Skeletal muscle tissue (tissue), 5 donors: ENCODE measurements at places on chromosomes 13 and 19. TPM values are rescaled to one million over a fixed set of nuclear protein-coding genes. Genes with fewer than 3 reads are reported as not detected.

Gene ZNF226
- 15.7 TPM for total RNA-seq

Gene UNC13A
- not detected for total RNA-seq

Gene ZNF225
- 7.3 TPM for total RNA-seq

Gene IPO5
- 274 TPM for total RNA-seq

Gene ZNF534
- total RNA-seq = 0.52 TPM

Gene PSG3
- not detected for total RNA-seq

Gene ZNF729
- total RNA-seq = not detected

Gene IGFL3
- not detected for total RNA-seq

Gene CLIP3
- total RNA-seq = 1.0 TPM

Gene IL4I1
- 0.52 TPM for total RNA-seq

Gene EDNRB
- 13.0 TPM for total RNA-seq

Gene FSD1
- total RNA-seq = not detected

Gene PRTN3
- 4.7 TPM for total RNA-seq

Gene IGSF23
- not detected for total RNA-seq

Gene CBLC
- total RNA-seq = not detected

Gene GFY
- total RNA-seq = not detected

Gene NRTN
- total RNA-seq = not detected

Gene MBD3L2
- not detected for total RNA-seq

Gene PRR12
- total RNA-seq = 3.1 TPM

Gene ATXN8OS
- total RNA-seq = not detected

Gene CEACAM19
- 2.6 TPM for total RNA-seq

Gene ZNF177
- 4.2 TPM for total RNA-seq

Gene CD70
- total RNA-seq = 1.0 TPM

Gene EBI3
- not detected for total RNA-seq

Gene KLK5
- total RNA-seq = not detected

Gene FPR1
- total RNA-seq = 7.8 TPM

Gene ZNF600
- total RNA-seq = 2.1 TPM

Gene ZNF490
- 5.2 TPM for total RNA-seq

Gene C19orf18
- total RNA-seq = not detected

Gene ASPDH
- not detected for total RNA-seq

Gene COX6B2
- not detected for total RNA-seq

Gene SYDE1
- total RNA-seq = 7.3 TPM

Gene COMP
- 15.7 TPM for total RNA-seq

Gene SIGLEC7
- total RNA-seq = 0.52 TPM

Gene SUCLA2
- 47.0 TPM for total RNA-seq

Gene HSPB6
- total RNA-seq = 52.7 TPM

Gene ADGRE3
- total RNA-seq = not detected

Gene TMEM145
- 0.52 TPM for total RNA-seq

Gene CD79A
- 1.0 TPM for total RNA-seq

Gene FFAR1
- not detected for total RNA-seq

Gene PABPC3
- total RNA-seq = under 0.01 TPM

Gene TNFSF9
- 1.0 TPM for total RNA-seq

Gene ATP1A3
- not detected for total RNA-seq

Gene SYMPK
- 23.5 TPM for total RNA-seq

Gene TTC9B
- total RNA-seq = not detected

Gene PBX4
- total RNA-seq = 1.6 TPM
